AG09309 (cell line): ENCODE measurements at places on chromosomes 11 and 22.
A peak's percentile ranks its signal among the peaks of the same experiment; 100 is the strongest.

- peak; percentile 57 for DNase-seq
Observed at GRCh38 chr22:30574997-30575671, 669 bp upstream of the GAL3ST1 start.

DNA sequence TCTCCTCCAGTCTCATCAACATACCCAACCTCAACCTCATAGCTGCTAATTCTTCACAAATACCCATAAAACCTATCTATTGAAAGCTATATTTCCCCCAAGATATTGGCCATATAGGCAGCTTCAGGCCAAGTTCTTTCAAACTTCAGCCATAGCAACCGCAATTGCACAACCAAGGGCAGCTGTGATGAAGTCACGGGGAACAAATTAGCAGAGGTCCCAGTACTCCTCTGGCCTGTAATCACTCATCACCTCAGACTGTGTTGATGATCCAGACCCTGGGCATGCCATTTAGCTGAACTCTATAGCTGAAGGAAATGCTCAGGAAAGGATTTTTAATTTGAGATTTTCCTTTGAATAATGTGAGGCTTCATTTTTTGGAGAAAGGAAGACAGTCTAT, 84.1 kb downstream of the SLC1A2 start:
- DNase-seq, result no peak

DNA sequence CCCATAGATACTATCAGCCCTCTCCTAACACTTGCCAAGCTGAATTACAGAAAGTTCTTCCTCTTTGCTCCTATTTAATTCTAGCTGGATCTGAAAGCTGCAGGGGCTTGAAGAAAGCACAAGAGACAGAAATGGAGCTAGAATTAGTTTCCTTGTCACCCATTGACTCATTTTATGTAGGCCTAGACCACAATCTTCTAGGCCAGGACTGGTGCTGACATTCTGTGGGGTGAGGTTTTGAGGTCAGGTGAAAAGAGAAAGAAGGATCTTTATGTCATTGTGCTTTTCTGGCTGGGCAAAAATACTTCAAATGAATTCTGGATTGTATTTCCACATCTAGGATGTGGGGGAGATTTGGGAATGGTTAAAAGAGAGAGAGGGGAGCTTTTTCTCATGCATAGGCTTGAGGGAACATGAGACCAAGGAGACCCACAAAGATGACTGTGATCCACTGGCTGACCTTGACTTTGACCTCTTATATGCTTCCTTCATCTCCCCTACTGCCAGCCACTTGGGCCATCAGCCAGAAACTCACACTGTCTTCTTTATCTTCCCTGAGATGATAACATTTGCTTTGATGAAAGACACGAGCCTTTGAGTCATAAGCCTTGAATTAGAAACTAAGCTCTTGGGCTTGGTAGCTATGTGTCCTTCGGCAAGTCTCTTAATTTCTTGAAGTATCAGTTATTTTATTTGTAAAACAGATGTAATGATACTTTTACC, 274.9 kb upstream of the CADM1 start:
- DNase-seq, result no peak

DNA sequence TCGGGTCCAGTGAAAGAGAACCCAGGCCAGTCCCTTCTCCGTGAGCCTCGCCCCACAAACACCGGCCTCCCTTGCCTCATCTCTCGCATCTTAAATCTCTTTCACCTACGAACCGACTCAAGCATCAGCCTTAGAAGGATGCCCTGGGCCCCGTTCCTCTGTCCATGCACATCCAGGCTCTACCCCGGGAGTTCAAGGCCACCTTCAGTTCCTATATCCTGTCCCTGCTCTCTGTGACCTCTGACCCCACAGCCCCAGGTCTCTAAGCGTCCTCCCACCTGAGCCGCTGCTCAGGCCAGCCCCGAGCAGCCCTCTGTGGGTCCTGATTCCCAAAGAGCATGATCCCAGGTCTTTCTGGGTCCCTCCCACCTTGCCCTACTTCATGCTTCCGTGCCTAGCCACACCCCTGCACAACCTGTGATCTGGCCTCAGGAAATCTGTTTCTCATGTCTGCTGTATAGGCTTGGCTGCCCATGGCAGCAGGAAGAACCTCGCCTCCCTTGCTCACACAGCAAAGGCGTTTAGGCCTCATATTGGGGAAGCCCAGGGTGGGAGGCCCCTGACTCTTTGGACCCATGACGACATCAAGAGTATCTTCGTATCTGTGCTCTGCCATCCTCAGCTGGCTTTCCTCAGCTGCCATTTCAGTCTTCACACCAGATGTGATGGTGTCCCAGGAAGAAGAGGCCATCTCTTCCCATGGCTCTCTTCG, 77.5 kb upstream of the SEPTIN5 start:
- no peak for DNase-seq

GRCh38 chr11:120254788-120255518, 15.0 kb downstream of the POU2F3 start:
- DNase-seq, result no peak

DNA sequence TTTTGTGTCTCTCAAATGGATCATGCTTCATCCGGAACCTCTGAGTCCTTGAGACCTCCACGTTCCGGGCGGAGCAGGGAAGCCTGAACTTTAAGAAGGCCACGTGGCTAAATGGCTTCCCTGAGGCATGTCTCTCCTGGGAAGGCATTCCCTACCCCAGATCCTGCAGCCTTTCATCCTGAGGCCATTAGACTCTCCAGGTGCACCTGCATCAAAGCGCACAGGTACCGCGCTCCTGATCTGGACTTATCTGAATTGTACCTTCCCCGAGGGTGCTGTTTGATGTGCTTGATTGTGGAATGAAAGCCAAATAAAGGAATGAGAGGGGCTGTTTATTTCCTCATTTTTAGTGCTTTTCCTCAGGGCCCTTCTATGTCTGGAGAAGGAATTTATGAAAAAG, 22.5 kb downstream of the C22orf31 start:
- DNase-seq, result no peak

DNA sequence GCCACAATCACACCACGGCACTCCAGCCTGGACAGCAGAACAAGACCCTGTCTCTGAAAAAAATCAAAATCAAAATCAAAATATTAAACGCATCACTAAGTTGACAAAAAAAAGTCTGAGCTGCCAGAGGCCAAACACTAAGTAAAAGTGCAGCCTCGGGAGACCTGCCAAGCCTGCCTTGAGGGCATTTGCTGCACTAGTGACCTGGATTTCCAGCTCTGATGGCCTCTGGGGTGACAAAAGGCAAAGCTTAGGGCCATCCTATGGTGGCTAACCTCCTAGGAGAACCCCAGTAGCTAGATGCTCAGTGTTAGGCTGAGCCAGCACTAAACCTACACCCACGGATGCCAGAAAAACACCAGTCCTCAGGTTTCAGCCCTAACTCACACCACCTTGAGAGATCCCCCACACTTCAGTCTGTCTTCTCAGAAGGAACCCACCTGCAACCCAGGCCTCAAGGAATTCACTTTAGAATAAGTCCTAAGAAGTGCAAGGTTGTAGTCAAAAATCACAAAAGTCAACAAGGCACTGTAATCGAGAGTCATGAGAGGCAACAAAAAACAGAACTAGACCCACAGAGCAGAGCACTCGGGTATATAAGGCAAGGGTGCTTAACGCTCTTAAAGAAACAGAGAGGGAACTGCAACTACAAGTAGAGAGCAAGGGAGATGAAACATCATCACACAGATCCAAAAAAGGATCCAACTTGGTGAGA, 28.6 kb downstream of the GNB1L start:
- DNase-seq, result no peak

DNA sequence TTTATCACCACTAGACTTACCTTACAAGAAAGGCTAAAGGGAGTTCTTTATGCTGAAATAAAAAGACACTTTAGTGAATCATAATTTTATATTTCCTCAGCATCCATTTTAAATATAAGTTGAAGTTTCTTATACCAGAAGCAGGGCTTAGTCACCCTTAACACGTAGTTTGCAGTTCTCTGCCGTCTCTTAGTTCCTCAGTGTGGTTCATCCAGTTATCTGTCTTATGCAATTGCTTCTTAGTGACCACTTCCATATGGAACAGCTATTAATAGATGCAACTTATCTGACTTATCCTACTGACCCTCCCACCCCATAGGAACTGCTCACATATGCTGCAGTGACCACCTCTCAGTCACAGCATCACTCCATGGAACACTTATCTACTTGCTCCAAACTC, 11.7 kb upstream of the SLC36A4 start:
- no peak for DNase-seq

GRCh38 chr22:37601540-37602442, 6.8 kb upstream of the GGA1 start:
- peak; percentile 24 for DNase-seq

DNA sequence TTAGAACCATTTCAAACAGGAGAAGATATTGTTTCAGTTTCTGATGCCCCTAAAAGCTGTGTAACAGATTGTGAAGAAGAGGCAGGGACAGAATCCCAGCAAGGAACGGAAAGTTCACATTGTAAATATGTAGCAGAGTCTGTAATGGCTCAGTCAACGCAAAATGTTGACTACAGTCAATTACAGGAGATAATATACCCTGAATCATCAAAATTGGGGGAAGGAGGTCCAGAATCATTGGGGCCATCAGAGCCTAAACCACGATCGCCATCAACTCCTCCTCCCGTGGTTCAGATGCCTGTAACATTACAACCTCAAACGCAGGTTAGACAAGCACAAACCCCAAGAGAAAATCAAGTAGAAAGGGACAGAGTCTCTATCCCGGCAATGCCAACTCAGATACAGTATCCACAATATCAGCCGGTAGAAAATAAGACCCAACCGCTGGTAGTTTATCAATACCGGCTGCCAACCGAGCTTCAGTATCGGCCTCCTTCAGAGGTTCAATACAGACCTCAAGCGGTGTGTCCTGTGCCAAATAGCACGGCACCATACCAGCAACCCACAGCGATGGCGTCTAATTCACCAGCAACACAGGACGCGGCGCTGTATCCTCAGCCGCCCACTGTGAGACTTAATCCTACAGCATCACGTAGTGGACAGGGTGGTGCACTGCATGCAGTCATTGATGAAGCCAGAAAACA, 40.8 kb downstream of the IGLL1 start:
- DNase-seq, result peak; percentile 29

GRCh38 chr11:61542705-61543104, 34.2 kb downstream of the LRRC10B start:
- no peak for DNase-seq

DNA sequence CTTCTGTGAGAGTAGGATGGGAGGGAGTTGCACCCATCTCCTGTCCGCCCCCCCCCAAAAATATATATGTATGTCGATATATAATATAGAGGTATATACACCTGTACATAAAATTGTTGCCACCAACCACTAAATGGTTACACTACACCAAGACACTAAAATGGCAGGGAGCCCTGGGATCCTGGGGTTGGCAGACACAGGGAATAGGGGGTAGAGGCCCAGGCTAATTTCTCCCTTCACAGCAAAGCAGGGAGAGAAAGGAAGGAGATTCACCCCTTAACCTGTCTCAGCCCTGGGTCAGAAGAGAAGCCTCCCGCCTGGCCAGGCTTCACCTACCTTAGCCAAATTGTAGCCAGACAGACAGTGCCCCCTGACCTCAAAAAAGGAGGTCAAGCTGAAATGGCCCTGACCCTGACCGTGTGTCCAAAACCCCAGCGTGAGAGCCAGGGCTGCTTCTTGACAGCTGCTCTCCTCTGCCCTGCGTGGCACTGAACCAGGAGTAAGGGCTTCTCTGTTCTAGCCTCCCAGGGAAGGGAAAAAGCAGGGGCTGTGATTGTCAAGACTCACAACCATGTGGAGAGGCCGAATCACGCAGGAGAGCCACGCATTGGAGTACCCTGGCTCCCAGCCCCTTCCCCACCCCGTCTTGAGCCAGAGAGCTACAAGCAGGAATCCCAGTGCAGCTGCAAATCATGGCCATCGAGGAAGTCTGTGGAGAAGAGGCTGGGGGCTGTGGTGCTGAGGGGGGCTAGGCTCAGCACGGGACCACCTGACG, 40.5 kb downstream of the SGSM3 start:
- no peak for DNase-seq

GRCh38 chr11:128607819-128608218, 20.5 kb upstream of the ETS1 start:
- no peak for DNase-seq

DNA sequence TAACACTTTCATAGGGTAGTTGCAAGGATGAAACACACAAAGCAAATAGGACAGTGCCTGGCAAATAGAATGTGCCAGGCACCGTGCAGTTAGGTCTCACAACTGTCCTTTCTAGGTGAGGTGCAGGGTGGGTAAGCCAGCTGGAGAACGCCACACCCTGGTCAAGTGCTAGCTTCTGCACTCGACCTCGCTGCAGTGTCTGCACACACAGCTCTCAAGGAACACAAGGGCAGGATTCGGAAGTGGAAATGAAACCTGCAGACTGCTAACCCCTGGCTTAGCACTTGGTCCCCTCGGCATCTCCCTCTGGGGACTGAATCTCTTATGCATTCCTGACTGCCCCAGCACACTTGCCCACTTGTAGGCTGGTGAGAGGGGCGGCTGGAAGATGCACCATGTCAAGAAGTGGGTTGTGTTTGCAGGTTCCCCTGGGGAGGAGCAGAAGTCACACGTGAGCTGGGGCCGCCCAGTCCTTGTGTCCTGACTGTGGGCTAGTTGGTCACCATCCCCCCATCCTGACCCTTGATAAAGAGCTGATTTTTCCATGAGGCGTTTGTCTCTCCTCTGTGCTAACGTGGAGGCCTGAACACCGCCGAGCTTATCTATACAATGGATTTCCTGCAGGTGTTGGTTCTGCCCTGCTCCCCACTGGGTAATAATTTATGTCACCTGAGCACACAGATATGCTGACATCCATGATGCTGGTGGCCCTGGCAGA, 89.0 kb downstream of the MICAL2 start:
- DNase-seq, result no peak

GRCh38 chr22:45008751-45009605, 827 bp downstream of the PHF21B start:
- DNase-seq, result no peak

DNA sequence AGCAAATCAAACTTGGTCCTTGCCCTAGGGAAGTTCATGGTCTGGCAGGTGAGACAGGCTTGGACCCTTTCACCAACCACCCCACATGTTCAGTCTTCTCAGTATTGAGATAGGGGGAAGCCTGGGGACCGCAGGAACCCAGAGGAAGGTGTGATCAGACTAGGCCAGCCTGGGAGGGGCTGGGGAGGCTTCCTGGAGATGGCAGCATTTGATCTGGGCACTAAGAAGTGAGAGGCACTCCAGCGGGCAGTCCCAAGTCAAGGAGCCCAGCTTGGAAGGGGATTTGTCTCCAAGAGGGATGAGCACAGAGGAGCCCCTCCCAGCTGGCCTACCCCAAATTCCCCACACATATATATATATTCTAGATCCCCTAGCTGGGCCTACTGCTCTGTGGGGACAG, 5.4 kb downstream of the LRRC32 start:
- DNase-seq, result no peak

- DNase-seq, result no peak
Observed at GRCh38 chr11:63879598-63880402, 37.2 kb downstream of the RCOR2 start.
